Effector memory CD4-positive, alpha-beta T cell (primary cell): ENCODE measurements at places on chromosomes 5 and 9.

GRCh38 chr5:157491471-157491995, 31.5 kb downstream of the NIPAL4 start:
- no peak for DNase-seq

- DNase-seq = no peak
These were observed 99.9 kb downstream of the MACIR start for GRCh38 chr5:103358305-103358995.

GRCh38 chr5:86626149-86626548, 8.4 kb downstream of the COX7C start:
- DNase-seq = no peak

GRCh38 chr9:107685901-107686300, 196.3 kb upstream of the KLF4 start:
- no peak for DNase-seq

DNA sequence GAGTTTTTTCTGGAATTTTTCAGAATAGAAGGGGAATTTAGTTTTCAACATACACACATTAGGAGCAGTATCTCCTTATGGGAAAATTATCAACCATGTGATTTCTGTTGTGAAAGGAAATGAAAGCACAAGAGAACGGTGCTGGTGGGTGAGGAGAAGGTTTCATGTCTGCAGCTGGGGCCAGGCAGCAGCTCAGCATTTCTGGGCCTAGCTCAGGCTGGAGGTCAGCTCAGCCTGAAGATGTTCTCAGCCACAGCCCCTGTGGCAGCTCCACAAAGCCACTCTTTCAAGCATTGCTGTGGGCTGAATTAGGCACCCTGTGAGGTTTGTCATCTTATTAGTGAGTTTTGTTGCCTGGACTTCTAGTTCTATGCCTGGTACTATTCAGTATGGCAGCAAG, 90.3 kb downstream of the DIRAS2 start:
- no peak for DNase-seq
